ENCODE measurements at places on chromosomes 2 and 18.

GRCh38 chr2:28268386-28268785 lies 124.3 kb upstream of the FOSL2 start:
- no peak for DNase-seq

DNA sequence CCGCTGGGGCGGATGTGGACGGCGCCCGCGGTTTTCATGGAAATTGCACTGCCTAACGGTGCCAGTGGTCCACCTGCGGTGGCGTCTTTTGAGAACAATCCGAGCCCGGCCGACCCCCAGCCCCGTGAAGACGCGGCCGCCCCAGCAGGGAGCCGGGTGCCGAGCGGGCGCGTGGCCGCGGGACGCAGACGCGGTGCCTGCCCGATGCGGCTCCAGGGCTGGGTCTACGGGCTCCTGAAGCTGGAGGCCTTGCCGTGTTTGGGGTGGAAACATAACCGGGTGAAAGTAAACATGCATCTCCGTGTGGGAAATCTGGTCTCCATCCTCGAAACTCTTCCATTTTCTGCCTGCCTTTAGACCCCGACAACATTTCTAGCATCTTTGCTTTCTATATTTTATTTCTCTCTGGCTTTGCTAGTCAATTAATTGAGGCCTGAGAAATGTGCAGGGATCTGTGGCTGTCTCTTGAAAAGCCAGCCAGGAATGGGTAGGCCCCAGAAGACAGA lies 572 bp downstream of the INPP4A start:
- no peak for DNase-seq

- DNase-seq, result no peak
Observed at GRCh38 chr18:11468617-11469016, 140.8 kb upstream of the SLC35G4 start.

GRCh38 chr2:238948765-238949641 lies 101.1 kb downstream of the TWIST2 start:
- no peak for DNase-seq

GRCh38 chr2:60351802-60352201 lies 201.7 kb downstream of the BCL11A start:
- DNase-seq, result no peak

DNA sequence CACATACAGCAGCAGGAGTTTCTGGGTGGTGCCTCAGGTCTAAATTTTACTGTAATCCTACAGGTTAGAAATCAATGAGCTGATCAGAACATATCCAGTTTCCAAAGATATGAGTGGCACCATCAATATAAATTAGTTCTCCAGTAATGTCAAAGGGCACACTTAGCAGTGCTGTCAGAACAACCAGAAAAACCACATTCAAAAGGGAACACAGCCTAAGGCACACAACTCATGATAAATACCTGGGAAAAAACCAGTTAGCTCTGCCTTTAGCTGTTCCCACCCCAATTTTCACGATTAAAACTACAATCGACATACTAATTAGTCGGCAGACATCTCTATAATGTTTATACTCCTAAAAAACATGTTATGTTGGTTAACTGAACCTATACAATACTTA lies 31.5 kb downstream of the ATP8B1 start:
- no peak for DNase-seq

GRCh38 chr2:207334301-207334623 lies 168.5 kb upstream of the KLF7 start:
- DNase-seq, result no peak

DNA sequence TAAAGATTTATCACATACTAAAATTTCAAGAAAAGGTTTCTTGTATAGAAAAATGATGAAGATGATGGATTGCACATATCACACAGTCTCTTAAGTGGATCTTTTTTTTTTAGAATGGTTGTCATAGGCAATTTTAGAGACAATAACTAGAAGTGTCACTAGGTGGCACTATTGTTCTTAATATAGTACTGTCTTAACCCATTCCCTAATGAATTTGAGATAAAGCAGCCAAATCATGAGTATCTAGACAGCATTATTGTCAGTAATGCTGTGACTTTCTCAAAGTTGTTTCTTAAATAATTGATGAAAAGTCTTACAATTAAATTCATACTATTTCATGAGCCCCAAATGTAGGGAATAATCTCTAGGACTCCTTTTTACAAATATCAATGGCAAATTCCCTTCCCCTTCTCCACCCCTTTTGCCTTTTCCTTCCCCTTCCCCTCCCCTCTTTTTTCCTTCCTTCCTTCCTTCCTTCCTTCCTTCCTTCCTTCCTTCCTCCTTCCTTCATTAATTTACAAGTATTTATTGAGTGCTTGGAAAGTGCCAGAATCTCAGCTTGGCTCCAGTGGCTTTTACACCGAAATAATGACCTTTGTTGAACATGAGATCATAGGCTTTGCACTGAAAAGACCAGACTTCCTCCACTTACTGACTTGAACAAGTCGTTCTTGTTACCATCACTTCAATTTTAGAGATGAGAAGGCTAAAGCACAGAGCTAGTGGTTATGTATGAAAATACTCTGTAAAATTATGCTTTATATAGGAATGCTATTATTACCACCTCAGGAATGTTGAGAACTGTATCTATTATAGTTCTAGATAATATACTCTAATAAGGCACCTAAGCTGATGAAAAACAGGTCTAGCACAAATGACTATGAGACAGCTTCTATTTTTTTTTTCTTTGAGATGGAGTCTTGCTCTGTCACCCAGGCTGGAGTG lies 19.8 kb downstream of the MYL12B start:
- no peak for DNase-seq

DNA sequence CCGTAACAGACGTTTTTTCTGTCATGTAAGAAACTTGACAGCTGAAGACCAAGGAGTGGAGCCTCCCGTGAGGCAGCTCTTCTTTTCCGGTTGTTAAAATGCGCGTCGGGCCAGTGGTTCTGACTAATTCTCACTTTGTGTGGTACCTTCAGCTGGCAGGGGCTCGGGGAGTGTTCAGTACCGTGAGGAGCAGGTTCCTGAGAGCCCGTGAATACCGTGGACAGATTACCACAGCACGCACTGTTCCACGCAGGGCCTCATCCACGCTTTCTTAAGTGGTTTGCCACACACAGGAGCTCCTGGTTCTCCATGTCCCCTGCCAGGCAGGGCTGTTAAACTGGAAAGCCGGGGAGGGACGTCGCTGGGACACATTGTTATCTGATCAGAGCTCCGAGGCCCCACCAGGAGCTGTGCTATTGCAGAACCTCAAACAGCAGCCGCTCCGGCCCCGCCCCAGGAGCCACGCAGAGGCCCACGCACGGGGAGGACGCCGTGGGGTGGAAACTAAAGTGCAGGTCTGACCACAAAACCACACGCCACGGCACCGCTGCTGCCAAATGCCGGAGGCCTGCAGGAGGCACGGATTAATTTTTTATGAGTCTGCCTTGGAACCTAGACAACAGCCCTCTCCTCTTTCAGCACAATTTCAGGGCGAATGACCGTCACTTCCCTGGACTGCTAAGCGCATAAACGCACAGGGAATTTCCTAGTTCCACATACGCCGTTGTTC lies 43.3 kb downstream of the NFATC1 start:
- no peak for DNase-seq

DNA sequence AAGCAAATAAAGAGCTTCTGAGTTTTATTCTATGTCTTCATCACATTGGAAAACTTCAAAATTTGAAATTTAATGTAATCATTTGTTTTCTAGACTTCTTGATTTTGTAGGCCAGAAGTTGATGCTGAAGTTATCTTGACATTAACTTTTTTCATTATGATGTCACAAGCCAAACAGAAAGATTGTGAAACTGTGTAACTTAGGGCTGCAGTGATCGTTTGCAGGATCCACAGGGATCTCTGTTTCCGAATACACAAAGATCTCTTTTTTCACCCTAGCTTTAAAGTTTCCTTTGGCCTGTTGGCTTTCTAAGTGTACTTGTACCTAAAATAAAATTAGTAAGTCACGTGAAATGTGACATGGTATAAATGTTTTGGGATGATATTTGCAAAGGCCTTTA lies 594.9 kb upstream of the CDH2 start:
- DNase-seq, result no peak

DNA sequence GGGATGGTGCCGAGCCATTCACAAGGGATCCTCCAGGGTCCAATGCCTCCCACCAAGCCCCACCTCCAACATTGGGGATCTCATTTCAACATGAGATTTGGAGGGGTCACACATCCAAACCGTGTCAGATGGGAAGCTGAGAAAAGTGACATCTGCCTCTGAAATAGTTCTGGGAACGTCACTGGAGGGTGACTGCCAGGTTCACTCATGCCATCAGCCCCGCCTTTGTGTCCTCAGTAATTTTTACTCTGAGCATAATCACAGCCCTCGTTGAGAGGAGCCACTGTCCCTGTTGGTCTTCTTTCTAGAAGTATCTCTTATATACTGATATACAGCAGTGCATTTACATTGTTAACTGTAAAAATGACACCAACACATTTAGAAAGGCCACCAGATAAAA lies 67.4 kb downstream of the KLHL29 start:
- no peak for DNase-seq

GRCh38 chr2:44295633-44296359 lies 20.5 kb downstream of the SLC3A1 start:
- no peak for DNase-seq

GRCh38 chr2:2520401-2520811 lies 189.3 kb upstream of the MYT1L start:
- no peak for DNase-seq

GRCh38 chr2:430291-431040 lies 142.6 kb upstream of the ALKAL2 start:
- no peak for DNase-seq

GRCh38 chr2:1505031-1505441 lies 91.8 kb downstream of the TPO start:
- no peak for DNase-seq

DNA sequence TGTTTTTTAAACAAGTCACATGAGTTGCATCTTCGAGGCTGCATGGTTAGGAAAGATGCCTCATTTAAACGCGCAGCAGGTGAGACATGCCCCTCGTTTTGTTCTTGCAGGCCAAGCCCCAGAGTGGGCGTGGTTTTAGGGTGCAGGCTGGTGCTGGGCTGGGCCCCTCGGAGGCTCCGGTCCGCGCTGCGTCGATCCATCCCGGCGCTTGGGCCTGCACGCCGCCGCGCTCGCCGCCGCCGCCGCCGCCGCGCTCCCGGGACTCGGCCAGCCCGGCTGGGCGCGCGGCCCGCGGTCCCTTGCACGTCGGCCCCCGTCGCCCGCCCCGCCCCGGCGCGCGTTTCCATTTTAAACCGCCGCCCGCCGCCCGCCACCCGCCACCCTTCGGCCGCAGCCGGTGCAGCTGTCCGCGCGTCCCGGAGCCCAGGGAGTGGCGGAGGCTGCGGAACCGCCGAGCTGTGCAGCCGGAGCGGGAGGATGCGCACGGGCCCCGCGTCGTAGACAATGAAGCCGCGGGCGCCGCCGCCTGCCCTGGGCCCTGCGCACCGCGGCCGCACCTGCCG lies 175.5 kb downstream of the AGAP1 start:
- no peak for DNase-seq

- no peak for DNase-seq
Observed at GRCh38 chr2:240819858-240820606, at the start of gene KIF1A. TSS of gene KIF1A (minus strand) at chr2:240820219. CDS start at chr2:240797752, 22,467 bp downstream.

GRCh38 chr2:18980786-18981430 lies 377.5 kb downstream of the OSR1 start:
- DNase-seq, result no peak

DNA sequence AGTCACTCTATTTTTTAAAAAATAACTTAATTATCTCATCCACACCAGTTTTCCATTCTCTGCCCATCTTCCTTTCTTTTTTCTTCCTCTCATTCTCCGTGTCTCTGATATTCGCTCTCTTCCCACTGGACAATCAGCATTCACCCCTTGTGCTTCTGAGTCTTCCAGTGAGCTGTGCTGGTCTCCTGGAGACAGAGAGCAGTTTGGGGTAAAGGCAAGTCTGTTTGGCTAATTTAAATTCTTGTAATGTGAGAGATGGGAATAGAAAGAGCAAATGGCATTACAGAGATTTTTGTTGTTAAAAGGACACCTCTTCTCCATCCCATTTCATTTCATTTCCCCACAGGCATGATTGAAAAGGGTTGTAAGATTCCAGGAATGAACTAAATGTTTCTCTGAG lies 107.5 kb downstream of the DTNA start:
- DNase-seq, result no peak

DNA sequence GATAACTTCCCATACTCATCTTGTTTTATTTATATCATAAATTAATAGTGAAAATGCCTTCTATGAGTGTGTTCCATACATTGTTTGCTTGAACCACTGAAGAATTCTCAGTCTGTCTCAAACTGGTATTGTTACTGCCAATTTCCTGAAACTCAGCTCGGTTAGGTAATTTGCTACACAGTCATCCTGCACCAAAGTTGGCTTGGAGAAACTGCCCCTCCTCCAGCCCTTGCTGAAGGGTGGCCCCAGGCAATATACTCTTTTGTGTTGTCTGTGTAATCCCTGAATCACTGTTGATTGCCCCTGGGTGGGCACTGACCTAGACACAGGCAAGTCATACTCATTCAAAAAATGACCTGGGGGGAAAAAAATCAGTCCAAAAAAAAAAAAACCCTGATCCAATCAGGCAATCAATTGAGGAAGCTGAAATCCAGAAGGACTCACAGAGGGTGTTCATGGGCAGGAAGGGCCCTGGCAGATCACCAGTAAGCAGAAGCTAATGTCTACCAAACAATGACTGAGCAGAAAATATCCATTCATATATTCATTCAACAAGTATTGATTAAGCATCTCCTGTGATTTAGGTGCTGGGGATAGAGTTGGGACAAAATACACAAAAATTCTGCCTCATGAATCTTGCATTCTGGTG lies 3.8 kb upstream of the SESTD1 start:
- DNase-seq, result no peak

GRCh38 chr2:201298462-201299052 lies 38.2 kb downstream of the CASP8 start:
- DNase-seq, result no peak

DNA sequence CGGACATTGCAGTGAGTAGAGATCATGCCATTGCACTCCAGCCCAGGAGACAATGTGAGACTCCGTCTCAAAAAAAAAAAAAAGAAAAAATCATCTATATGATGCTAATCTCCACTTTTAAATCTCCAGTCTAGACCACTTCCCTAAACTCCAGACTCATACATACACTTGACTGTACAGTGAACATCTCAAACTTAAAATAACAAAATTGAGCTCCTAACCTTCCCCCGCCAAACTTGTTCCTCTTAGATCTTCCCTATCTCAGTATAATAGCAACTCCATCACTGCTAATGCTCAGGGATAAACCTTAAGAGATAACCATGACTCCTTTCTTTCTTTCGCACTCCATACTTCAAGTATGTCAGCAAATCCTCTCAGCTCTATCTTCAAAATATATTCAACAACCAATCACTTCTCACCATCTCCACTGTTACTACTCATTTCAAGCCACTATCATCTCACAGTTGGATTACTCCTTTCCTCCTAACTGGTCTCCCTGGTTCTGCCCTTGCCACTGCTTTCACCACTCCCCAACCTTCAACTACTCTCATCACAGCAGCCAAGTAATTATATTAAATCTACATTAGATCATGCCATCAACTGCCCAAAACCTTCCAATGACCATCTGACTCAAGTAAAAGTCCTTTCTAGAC lies 12.0 kb downstream of the MEMO1 start:
- DNase-seq, result no peak

DNA sequence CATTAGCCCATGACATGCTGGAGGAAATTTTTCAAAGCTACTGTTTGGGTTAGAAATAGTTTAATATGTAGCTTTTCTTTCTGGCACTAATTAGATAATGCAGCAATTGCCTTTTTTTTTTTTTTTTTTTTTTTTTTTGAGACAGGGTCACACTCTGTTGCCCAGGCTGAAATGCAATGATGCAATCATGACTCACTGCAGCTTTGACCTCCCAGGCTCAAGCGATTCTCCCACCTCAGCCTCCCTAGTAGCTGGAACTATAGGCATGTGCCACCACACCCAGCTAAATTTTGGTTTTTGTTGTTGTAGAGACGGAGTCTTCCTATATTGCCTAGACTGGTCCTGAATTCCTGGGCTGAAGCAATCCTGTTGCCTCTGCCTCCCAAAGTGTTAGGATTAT lies 136.2 kb downstream of the SP100 start:
- DNase-seq, result no peak
